A549 (cell line): ENCODE measurements at places on chromosomes 5 and 9. TPM values are rescaled to one million over a fixed set of nuclear protein-coding genes. Genes with fewer than 3 reads are reported as not detected.

DNA sequence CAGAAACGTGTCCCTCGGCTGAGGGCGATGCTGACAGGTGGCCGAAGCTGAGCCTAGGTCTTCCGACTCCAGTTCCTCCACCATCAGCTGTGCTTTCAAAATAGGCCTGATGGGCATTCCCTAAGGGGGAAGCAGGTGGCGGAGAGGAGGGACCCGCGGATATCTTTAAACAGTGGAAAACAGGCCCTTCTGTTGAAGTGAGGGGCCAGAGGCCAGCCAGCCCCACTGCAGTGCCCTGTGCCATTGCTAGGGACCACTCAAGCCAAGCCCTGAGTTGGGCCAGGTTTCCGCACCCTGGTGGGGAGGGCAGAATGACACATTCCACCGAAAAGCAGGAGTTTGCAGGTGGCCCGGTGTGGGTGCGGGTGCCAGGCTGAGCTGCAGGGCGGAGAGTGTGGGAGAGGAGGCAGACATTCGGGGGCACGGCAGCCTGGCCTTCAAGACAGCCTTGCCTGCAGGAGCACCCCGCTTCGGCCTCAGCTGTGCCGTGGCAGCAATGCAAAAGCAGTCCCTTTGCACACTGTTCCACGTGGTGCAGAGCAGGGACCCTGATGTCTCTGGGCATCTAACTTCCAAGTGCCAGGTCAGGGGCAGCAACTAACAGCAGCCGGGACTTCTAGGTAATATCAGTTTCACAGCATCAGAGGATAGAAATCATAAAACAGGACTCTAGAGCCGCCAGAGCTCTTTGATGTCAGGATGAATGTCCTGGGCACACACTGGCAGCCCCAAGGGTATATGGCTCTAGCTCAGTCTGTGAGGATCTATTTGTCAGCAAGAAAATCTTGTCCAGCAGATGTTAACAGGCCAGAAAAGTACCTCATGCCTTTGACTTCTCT is 17.2 kb downstream of the HNRNPH1 start:
- DNase-seq = no peak

- no peak for DNase-seq
Measured at GRCh38 chr5:153222936-153223335, 267.5 kb upstream of the GRIA1 start.

- DNase-seq = no peak
Measured at GRCh38 chr9:82546136-82546535, 516.8 kb downstream of the RASEF start.

- no peak for DNase-seq
Measured at GRCh38 chr5:67380431-67380830, 183.8 kb upstream of the CD180 start.

DNA sequence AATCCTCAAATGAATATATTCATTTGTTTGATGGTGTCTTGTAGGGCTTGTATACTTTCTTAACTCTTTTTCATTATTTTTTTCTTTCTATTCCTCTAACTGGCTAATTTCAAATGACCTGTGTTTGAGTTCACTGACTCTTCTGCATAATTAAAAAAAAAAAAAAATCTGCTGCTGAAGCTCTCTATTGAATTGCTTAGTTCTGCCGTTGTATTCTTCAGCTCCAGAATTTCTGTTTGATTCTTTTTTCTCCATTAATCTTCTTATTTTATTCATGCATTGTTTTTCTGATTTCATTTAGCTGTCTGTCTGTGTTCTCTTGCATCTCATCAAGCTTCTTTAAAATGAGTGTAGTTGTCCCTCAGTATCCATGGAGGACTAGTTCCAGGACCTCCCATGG is 244.6 kb downstream of the ROR2 start:
- no peak for DNase-seq

The PLAC8L1 gene
- polyA plus RNA-seq = 0.34 to 0.84 TPM (median 0.41 TPM) in 3 replicates

- DNase-seq = peak; percentile 7
Measured at GRCh38 chr9:99231711-99232110, 9.6 kb downstream of the SEC61B start.

DNA sequence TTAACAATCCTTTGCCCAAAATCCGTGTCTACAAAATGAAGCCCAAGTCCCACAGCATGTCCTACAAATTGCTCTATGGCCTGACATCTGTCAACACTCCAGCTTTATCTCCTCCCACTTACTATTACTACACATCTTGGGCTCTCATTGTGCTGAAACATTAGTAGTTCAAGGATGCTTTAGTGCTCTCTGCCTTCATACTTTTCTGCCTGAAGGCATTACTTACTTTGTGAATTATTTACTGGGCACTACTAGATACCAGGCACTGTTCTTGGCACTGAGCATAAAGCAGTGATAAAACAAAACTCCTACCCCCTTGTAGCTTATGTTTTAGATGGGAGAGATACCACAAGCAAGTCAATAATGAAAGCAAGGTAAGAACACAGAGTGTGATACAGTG is 113.4 kb downstream of the TTLL11 start:
- no peak for DNase-seq

The ALDH1B1 gene
- polyA plus RNA-seq = 71.8 to 76.0 TPM (median 75.8 TPM) in 3 replicates

DNA sequence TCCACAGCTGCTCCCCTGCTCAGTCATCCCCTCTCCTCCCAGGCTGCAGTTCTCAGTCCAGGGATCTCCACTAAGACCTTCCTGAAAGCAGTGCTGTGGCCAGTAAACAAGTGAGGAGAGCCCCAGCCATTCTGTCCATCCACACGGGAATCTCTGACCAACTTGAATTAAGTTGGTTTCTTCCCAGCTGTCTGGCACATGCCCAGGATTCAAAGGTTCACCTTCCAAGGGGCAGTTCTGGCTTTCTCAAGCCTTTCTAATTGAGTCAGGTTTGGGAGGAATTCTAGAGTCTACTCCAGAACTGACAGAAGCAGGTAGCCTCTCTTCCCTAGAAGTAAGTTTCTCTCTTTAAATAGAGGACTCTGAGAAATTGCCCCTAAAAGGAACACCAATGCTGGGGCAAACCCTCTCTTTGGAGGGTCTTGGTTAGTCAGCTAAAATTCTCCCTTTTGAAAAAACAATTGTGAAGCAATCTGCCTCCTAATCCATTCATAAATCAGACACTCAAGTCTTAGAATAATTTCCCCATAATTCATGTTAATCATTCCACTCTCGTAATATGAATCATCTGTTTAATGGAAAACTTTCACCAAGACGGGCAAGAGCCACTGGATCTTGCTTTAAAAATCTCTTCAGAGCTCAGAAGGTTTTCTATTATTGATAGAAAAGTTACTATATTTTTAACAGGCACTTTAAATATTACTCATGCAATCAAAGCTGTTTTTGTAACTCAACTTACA is 133.8 kb downstream of the SPOCK1 start:
- no peak for DNase-seq

DNA sequence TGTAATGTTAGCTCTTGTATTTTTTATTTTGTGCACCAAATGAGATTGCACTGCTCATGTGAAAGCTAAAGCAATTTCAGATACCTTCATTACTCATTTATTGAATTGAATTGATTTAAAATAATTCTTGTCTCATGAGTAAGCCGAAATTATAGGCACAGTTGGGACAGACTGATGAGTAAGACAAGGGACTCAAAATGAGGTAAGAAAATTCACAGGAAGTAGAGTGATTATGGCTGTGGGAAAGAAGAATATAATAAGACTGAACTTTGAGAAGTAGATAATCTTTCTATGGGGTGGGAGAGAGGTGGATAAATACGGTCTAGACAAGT is 51.1 kb downstream of the NUDT12 start:
- DNase-seq = no peak

DNA sequence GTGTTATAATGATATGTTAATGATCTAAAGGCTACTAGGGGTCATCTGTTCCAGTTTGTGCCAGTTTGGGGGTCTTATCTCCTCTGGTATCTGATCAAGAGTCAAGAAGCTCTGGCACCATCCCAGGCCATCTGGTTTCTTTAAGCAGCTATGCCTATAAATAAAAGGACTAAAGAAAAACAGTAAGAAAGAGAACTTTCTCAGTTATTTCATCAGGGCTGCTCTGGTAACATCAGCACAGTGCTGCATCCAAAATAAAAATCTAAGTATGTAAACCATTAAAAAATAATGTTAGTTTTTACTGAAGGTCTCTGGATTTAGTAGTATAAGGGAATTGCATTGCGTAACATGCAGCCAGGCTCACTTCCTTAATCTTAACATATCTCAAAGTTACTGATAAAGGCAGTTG is 185.0 kb downstream of the NR2F1-AS1 start:
- no peak for DNase-seq

DNA sequence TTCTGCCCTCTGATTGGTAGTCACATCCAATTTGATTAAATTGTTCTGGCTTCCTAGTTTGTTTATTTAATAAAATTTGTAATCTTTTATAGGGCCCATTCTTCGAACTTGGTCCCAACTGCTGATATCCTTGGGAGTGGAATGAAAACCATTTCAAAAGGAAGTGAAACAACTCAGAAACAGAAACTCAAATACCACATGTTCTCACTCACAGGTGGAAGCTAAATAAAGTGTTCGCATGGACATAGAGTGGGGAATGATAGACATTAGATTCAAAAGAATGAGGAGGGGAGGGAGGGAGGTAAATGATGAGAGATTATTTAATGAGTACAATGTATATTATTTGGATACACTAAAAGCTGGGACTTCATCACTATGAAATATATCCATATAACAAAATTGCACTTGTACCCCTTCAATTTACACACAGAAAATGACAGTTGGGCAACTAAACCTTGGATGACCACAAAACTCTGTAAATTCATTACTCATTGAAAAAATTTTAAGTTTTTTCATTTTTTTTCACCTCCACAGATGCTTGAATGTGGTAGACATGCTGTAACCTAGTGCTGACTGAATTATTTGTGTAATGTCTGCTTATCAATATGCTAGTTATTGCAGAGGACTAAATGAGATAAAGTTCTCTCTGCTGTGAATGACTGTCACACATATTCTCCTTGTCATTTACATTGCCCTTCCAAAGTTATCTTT is 16.0 kb downstream of the ATP10B start:
- no peak for DNase-seq

DNA sequence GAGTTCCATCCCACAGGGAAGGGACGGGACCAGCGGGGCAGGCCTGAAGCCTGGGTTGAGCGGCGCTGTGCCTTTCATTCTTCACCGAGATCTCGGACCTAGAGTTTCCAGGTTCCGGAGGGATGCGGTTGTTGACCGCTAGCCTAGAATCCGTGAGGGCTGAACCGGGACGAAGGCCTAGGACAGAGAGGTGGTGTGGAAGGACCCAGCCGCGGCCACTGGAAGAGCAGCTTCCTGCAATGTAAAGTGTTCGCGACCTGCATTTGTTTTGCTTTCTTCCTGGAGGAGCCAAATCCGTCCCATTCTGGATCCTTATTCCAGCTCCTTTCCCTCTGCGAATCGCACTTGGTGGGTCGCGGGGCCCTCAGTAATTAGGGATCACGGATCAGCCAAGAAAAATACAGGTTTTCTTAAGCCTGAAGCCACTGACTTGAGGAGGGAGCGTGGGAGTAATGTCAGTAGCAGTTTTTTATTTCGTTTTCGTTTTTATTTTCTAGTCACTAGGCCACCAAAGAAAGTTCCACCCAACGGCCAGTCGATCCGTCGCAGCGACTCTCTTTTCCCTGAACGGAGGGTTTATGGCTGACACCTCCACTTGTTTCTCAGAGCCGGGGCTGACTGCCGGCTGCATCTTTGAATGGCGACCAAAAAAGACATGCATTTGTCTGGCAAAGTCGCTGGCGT is 48.6 kb downstream of the ANXA2R start:
- no peak for DNase-seq

DNA sequence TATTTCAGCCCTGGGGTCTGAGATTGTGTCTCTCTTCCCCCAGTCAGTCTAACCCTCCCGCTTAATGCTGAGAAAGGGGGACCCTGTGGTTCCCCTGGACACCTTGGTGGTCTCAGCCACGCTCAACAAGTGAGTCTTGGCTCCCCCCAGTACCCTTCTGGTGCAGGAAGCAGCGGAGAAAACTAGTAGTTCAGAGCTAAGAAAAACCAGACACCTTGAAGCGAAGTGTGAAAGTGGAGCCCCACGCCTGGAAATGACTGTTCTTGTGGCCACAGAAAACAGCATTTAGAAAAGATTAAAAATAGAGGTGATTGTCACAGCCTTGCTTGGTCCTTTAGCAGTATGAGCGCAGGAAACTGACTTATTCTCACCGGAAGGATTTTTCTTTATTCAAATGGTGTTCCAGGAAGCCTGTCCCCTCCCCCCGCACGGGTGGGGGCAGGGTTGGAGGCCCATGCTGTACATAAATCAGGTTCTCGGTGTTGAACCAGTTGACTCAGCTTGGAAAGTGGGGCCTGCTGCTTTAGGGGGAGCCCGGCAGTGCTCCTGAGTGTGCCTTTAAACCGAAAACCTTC is 8.1 kb downstream of the ARPC5L start:
- DNase-seq = no peak

The SLC36A3 gene
- polyA plus RNA-seq = not detected in 3 replicates

The ADGRD2 gene
- not detected in 3 replicates for polyA plus RNA-seq

- DNase-seq = no peak
Measured at GRCh38 chr5:116892993-116893392, 318.4 kb upstream of the SEMA6A start.

- peak; percentile 26 for DNase-seq
Measured at GRCh38 chr9:95230046-95230445, 87.5 kb downstream of the FANCC start.

GRCh38 chr5:152511531-152512132 is 106.6 kb upstream of the NMUR2 start:
- DNase-seq = no peak

The OSTF1 gene
- 13.3 to 15.0 TPM (median 13.4 TPM) in 3 replicates for polyA plus RNA-seq

DNA sequence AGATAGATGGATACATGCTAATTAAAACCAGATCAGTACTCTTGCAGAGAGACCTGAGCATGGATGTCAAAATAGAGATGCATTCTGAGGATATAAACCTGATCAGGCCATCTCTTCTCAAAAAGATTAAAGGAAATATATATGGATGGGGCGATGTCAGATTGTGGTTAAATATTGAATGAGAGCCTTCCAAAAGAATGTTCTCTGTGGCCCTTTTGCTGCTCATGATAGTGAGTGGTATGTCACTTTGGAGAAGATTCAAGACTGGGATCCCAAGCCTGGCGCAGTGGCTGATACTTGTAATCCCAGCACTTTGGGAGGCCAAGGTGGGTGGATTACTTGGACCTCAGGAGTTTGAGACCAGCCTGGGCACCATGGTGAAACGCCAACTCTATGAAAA is 20.5 kb downstream of the ZNF131 start:
- DNase-seq = no peak
